ENCODE measurements at places on chromosomes 6 and 20.

GRCh38 chr6:89542081-89542857, 96.3 kb downstream of the LYRM2 start:
- DNase-seq, result no peak

GRCh38 chr6:2552526-2553154, 198.1 kb downstream of the MYLK4 start:
- DNase-seq, result no peak

- no peak for DNase-seq
These were observed 26.6 kb upstream of the FBXL4 start for GRCh38 chr6:98974309-98974708.

DNA sequence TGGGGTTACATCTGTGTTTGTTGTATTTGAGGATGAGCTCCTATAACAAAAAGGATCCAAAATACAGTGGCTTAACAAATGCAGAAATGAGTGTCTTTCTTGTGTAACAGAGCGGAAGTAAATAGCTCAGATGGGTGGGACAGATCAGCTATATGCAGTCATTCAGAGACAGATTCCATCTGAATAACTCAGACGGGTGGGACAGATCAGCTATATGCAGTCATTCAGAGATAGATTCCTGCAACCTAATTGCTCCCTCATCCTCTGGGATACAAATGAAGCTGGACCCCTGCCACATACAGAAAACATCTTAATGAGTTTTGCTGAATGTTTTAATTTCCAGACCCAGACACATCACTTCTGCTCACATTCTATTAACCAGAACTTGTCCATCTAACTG, 332.3 kb downstream of the BCKDHB start:
- DNase-seq, result no peak

DNA sequence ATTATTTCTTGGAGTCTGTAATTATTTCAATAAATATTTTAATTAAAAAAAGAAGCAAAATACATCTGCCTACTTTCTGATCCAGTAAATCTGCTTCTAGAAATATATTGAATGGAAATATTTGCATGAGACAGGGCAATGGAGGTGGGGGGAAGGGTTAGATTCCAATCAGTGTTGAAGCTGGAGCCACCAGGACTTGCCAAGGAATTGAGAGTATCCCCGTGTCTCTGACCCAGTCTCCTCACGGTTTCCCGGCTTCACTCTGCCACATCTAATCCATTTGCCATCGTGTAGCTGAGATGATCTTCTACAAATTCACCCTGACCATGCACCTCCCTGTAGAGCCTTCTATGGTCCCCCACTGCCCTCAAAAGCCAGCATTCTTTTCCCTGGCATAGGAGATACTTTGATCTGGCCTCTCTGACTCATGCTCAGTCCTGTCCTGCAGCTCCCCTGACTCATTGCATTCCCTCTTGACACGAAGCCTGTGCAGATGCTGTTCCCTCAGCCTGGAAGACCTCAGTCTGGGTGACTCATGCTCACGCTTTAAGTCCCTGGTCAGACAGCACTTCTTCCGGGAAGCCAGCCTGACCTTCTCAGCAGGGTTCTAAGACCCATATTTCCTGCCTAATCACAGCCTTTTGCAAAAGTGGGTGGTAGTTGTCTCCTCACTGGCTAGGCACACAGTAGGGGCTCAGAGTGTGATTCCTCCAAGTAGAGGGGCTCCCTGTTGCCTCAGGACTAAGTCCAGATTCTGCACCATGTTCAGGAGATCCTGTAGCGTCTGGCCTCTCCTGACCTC, 23.0 kb upstream of the FKBP1A start:
- no peak for DNase-seq

- DNase-seq, result no peak
These were observed 108.7 kb downstream of the GPX5 start for GRCh38 chr6:28634411-28634760.

Data from stimulated activated CD8-positive, alpha-beta memory T cell treated with anti-CD3 and anti-CD28 coated beads, Interleukin-15, amount 100 ng/mL, for 24 hours (primary cell).